ENCODE measurements at places on chromosomes 2 and 18. TPM values are rescaled to one million over a fixed set of nuclear protein-coding genes. Genes with fewer than 3 reads are reported as not detected.

Gene ALPG
- not detected for total RNA-seq

Gene FBXO15
- 0.51 TPM for total RNA-seq

Gene AFF3
- total RNA-seq: 10.6 TPM

Gene MYO7B
- 0.32 TPM for total RNA-seq

Gene CHRNG
- not detected for total RNA-seq

DNA sequence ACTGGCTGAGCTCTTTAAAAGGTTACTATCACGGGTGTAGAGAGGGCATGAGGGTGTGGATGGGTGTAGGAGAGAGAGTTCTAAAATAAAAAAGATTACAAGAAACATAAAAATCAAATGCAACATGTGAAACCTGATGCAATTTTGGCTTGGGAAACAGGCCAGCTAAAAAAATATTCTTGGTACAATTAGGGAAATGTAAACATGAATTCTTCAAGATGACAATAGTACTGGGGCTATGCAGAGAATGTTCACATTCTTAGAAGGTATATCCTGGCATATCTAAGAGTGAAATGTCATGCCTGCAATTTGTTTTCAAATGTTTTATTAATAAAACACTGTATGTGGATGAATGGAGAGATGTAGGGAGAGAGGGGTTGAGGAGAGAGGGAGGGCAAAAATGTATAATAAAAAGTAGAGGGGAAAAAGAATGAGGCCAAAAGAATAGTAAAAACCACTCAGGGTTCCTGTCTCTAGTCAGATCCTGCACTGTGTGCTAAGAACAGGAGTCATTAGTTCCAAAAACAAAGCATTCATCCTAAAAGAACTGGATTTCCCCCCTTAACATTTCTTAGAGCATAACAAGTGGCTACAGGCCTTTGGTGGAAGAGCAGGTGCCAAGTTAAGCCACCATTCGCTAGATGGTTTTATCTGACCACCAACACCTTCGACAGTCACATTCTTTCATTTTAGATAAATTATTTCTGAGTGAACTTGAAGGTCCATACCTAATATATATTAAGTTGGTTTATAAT is 77.3 kb downstream of the LPIN2 start:
- peaks cover 5% of the 10 kb centered on the region for H3K36me3 ChIP-seq
- H3K27me3 ChIP-seq: no peaks in the 10 kb centered on the region
- no peak overlapping the region for H3K27ac ChIP-seq
- H3K4me1 ChIP-seq: no peaks in the 10 kb centered on the region

DNA sequence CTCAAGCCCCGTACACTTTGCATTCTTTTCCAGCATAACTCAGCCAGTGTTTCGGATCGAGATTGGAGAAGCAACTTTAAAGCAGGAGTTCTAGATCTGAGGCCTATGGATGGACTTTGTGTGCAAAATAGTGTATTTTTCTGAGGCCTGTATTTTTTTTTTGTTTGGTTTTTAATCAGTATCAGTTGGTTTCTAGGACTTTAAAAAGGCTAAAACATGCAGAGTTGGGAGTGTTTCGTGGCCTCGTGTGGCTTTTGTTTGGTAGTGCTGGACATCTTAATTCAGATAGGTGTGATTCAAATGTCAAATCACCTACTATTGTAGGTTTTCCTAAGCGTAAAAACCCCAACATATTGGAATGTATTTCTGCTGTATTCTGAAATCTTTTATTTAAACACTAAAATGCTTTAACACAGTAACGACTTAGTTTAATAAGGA is 282 bp upstream of the PUS10 start:
- H3K27ac ChIP-seq: no peak overlapping the region
- no peaks in the 10 kb centered on the region for H3K27me3 ChIP-seq
- DNase-seq: no peak
- no peaks in the 10 kb centered on the region for H3K36me3 ChIP-seq
- peak overlapping the region; percentile 95 for H3K4me3 ChIP-seq
- peaks cover 2% of the 10 kb centered on the region for H3K4me1 ChIP-seq

- no peaks in the 10 kb centered on the region for H3K36me3 ChIP-seq
- no peak overlapping the region for H3K27ac ChIP-seq
Measured at GRCh38 chr2:37189452-37190153, 1.1 kb upstream of the SULT6B1 start.

DNA sequence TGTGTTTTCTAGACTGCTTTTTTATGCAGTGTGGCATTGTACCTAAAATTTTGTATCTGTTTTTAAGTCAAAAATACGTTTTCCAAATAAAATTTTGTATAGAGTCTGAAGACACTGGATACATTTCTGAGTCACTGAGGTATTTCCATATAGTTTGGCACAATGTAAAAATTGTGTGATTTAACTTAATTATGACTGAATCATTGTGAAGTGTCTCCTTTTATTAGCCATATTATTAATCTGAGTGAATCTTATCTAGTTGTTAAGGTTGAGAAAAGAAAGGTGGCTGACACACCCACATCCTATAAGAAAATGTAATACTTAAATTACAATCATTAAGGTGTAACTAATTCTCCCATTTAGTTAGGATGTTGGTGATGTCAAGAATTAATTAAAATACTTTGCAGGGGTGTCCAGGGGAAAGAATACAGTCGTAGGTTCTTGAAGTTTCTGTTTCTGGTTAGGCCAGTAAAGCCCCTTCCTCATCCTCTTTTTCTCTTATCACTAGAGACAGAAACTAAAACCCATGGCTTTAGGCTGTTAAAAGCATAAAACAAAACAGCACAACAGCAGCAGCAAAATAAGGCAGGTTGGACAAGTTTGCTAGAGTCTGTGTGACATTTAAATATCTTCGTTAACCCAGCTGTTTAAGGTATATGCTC is 71.6 kb downstream of the UBE2E3 start:
- DNase-seq: no peak
- H3K27ac ChIP-seq: no peak overlapping the region
- H3K4me3 ChIP-seq: no peak overlapping the region
- H3K27me3 ChIP-seq: no peaks in the 10 kb centered on the region
- peaks cover 1% of the 10 kb centered on the region for H3K4me1 ChIP-seq

DNA sequence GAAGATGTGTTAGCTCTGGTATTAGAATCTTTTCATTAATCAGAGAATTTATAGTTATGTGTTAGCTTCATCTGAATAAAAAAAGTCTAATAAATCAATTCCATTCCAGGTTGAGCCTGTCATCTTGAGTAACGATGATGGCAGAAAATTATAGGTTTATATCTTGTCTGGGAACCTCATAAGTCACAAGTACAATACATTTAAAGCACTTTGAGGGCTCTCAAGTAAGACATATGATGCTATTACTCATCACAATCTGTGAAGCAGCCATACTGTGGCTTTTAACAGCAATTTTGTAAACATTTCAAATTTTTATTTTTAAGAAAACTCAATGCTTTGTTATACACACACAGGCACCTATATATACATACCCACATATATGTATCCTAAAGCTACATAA is 484.1 kb upstream of the VRK2 start:
- no peak for DNase-seq
- no peaks in the 10 kb centered on the region for H3K36me3 ChIP-seq
- no peak overlapping the region for H3K4me3 ChIP-seq

DNA sequence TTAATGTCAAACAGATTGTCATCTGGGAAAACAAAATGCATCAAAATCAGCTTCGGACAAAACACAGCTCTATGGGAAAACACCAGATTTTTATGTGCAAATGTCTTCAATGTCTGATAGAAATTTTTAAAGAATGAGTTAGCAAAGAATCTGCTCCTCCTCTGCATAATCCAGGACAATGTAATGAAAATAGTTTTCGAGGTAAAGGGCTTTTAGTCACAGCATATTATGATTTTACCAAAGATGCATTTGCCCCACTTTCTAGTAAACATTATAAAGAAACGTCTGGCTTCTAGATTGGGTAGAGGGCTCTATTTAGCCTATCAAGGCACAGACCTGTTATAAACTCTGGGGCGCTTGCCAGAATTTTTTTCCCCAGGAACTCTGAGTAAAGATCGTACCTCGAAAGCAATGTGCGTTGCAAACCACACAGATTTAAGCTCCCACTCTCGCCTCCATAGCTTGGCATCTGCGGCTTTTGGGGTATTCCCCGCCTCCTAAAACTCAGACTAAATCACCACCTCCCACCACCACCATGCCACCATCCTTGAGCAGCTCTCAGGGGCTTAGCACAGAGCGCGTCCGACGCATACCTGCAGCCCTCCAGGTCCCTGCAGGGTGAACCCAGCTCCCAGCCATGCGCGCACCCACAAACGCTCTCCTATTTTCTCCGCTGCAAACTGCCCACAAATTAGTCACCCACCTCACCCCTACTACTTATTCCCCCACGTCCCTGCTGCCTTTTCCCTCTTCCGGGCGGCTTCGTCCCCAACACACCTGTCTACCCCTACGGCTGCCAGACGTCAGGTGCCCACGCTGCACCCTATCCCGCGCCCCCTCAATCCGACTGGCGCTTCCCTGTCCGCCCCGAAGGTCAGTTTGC is 829 bp downstream of the ACVR1C start:
- DNase-seq: no peak
- no peaks in the 10 kb centered on the region for H3K27me3 ChIP-seq
- no peaks in the 10 kb centered on the region for H3K4me1 ChIP-seq
- no peaks in the 10 kb centered on the region for H3K36me3 ChIP-seq
- peak overlapping the region; percentile 63 for H3K4me3 ChIP-seq

GRCh38 chr2:173602153-173602795 is 247.6 kb downstream of the CDCA7 start:
- peaks cover 2% of the 10 kb centered on the region for H3K4me1 ChIP-seq
- no peaks in the 10 kb centered on the region for H3K36me3 ChIP-seq
- peaks cover 2% of the 10 kb centered on the region for H3K27me3 ChIP-seq
- no peak overlapping the region for H3K4me3 ChIP-seq

DNA sequence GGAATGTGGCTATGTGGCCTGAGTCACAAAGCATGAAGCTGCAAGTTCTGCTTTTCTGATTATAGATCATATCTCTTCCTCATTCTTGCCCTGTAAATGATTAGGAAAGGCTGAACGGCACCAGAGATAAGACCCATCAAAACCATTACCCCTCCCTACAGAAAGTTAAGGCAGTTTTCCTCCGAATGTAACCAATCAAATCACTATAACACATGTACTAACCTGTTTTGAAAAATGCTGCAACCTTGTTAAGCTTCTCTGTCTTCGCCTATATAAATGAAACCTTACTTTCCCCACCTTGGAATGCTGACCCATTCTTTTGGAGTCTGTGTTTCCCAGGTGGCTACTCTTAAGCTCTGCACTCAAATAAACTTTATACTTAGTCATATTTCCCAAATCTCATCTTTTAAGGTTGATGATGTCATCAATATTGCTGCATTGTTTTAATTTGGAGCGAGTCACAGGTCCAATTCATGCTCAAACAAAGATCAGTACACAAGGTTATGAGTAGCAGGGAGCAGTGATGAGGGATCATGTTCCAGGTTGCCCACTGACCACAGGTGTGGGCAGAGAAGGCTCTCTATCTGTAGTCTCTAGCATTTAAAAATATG is 662.3 kb downstream of the IRS1 start:
- no peaks in the 10 kb centered on the region for H3K4me1 ChIP-seq
- DNase-seq: no peak
- no peak overlapping the region for H3K27ac ChIP-seq
- H3K4me3 ChIP-seq: no peak overlapping the region
- no peaks in the 10 kb centered on the region for H3K36me3 ChIP-seq

DNA sequence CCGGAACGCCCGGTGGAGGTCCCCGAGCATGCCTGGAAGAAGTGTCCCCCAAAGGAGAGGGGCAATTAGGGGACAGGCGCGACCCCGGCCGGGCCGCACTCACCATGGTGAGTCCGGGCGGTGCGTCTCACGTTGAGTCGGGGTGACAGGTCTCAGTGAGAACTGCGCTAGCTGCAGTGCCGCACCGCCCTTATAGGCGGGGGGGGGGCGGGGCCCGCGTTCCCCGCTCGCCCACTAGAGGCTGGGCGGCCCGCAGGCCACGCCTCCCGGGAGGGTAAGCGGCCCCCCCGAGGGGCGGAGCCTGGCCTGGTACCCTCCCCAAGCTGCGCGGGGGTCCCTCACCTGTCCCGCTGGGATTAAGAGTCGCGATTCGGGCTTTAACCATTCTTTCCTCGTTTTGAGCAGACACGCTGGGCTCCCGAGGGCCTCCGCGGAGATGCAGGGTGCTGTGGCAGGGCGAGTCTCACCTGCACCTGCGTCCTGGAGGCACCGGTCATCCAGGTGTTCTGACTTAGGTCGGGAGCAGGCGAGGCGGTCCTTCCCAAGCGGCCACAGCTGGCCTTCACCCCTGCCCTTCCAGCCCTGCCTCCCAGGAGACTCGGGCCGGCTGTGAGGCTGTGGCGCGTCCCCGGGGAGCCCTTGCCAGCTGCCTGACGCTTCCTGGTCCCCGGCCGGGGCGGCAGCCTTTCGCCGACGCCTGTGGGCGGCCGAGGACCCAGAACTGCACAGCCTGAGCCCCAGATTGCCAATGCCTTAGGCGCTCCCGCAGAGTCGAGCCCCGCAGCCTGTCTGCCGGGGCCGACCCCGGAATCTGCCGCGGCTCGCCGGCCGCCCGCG is at the start of gene TUBA4A:
Gene TUBA4A (minus strand): TSS at position 166 of the 837 bp plus-strand sequence. CDS start 60 bp downstream, at position 106.
- H3K27ac ChIP-seq: peak within 1 kb of the TSS; percentile 76
- peak; percentile 90 for DNase-seq
- H3K4me3 ChIP-seq: peak within 1 kb of the TSS; percentile 76
- H3K36me3 ChIP-seq: no peaks in the 10 kb centered on the region
- H3K27me3 ChIP-seq: no peaks in the 10 kb centered on the region
- H3K4me1 ChIP-seq: no peaks in the 10 kb centered on the region

GRCh38 chr18:49933530-49934128 is 120.3 kb upstream of the ACAA2 start:
- H3K4me3 ChIP-seq: no peak overlapping the region
- DNase-seq: no peak
- H3K27ac ChIP-seq: no peak overlapping the region
- peaks cover 5% of the 10 kb centered on the region for H3K36me3 ChIP-seq
- H3K4me1 ChIP-seq: no peaks in the 10 kb centered on the region
- no peaks in the 10 kb centered on the region for H3K27me3 ChIP-seq

GRCh38 chr2:207088839-207089238 is 76.9 kb downstream of the KLF7 start:
- no peak overlapping the region for H3K4me3 ChIP-seq
- H3K27me3 ChIP-seq: no peaks in the 10 kb centered on the region
- peaks cover 2% of the 10 kb centered on the region for H3K36me3 ChIP-seq
- no peak overlapping the region for H3K27ac ChIP-seq

GRCh38 chr18:29062921-29063320 is 886.0 kb upstream of the CDH2 start:
- H3K4me3 ChIP-seq: no peak overlapping the region
- H3K27ac ChIP-seq: no peak overlapping the region
- H3K27me3 ChIP-seq: no peaks in the 10 kb centered on the region
- no peaks in the 10 kb centered on the region for H3K4me1 ChIP-seq
- DNase-seq: no peak

DNA sequence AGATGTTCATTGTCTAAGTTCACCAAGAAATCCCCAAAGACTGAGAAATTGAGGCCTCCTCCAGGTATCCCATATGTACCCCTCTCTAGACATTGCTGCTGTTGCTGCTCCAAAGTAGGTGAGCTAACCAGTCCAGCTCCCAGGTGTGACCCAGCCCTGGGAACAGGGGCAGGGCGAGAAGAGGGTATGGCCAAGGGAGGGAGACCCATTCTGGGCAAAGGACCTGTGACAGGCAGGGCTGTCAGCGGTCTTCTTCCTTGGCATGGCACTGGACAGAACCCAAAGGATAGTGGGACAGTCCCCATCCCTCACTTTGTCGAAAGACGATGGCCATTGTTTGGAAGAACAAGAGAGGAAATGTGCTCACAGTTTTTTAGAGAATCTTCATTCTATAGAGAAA is 7.2 kb upstream of the INO80C start:
- no peak overlapping the region for H3K4me3 ChIP-seq
- DNase-seq: no peak
- no peak overlapping the region for H3K27ac ChIP-seq
- no peaks in the 10 kb centered on the region for H3K4me1 ChIP-seq
- H3K27me3 ChIP-seq: no peaks in the 10 kb centered on the region

All from aorta (tissue), 5 donors.